ENCODE measurements at places on chromosomes 5 and 9. TPM values are rescaled to one million over a fixed set of nuclear protein-coding genes. Genes with fewer than 3 reads are reported as not detected.

DNA sequence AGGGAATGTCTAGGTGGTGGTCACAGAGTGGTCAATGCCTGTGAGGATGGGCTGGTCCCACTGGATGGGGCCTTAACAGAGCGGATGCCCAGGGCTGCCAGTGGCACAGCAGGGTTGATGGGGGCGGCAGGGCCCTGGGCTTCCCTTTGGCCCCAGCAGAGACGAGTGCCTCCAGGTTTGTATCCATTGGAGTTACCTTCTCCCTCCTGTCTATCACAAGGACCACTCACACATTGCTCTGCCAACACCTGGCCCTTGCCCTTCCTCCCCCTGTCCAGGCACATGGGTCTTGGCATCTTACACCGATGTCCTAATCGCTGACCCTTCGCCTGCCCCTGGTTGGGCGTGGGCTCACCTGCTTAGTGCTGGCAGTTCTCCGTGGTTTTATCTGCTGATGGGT is 26.2 kb upstream of the IRX4 start:
- H3K27ac ChIP-seq = no peak overlapping the region
- no peaks in the 10 kb centered on the region for H3K4me1 ChIP-seq
- no peaks in the 10 kb centered on the region for H3K27me3 ChIP-seq
- DNase-seq = no peak

DNA sequence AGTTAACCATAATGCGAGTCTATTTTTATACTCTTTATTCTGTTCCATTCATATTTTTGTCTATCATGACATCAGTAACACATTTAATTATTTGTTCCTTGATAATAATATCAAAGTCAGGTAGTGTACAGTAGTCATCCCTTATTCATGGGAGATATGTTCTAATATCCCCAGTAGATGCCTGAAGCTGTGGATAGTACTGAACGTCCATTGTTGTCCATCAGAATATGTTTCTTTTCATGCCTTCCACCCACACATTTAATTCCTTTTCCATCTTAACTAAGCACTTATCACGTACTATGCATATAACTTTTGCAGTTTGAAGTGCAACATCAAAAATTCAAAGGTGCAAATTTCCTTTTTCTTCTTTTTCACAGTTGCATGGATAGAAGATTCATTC is 53.6 kb downstream of the FER start:
- H3K36me3 ChIP-seq = no peaks in the 10 kb centered on the region
- H3K4me3 ChIP-seq = no peak overlapping the region
- DNase-seq = no peak
- H3K4me1 ChIP-seq = no peaks in the 10 kb centered on the region
- no peaks in the 10 kb centered on the region for H3K27me3 ChIP-seq

DNA sequence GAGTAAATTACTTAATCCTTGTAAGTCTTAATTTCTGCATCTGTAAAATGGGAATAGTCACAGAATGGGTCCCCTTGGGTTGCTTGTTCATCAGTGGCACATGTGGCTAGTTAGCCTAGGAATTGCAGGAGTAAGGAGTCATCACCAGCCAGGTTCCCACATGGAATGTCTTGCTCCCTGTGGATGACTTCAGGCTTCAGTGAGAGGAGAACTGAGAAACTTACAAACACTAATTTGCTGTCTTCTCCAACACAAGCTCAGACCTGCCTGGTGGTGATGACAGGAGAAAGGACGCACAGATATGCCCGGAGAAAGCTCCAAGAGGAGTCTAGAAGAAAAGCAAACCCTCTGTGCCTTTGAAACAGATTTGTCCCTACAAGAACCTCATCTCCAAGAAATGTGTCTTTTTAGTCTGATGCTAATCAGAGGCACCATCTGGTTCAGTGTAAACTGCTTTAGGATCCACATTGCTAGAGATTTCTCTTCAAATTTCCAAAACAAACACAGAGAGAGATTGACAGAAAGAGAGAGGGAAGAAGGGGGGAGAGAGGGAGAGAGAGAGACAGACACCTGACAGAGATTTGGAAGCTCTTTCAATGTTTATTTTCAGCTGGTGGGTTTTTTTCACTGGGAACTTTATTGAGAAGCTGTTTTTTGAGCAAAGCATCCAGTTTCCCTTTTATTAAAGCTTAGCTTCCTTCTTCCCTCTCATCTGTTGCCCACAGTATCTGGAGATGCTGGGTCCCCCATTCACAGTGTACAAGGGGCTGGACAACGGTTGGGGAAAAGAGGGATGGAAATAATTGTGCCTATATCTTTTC is 128.3 kb downstream of the DOCK2 start:
- DNase-seq = no peak
- no peak overlapping the region for H3K4me3 ChIP-seq
- no peaks in the 10 kb centered on the region for H3K4me1 ChIP-seq
- no peaks in the 10 kb centered on the region for H3K27me3 ChIP-seq

GRCh38 chr5:159837860-159838259 is 78.4 kb upstream of the ADRA1B start:
- H3K27ac ChIP-seq = no peak overlapping the region
- no peak for DNase-seq
- no peaks in the 10 kb centered on the region for H3K4me1 ChIP-seq
- no peak overlapping the region for H3K4me3 ChIP-seq
- no peaks in the 10 kb centered on the region for H3K27me3 ChIP-seq

DNA sequence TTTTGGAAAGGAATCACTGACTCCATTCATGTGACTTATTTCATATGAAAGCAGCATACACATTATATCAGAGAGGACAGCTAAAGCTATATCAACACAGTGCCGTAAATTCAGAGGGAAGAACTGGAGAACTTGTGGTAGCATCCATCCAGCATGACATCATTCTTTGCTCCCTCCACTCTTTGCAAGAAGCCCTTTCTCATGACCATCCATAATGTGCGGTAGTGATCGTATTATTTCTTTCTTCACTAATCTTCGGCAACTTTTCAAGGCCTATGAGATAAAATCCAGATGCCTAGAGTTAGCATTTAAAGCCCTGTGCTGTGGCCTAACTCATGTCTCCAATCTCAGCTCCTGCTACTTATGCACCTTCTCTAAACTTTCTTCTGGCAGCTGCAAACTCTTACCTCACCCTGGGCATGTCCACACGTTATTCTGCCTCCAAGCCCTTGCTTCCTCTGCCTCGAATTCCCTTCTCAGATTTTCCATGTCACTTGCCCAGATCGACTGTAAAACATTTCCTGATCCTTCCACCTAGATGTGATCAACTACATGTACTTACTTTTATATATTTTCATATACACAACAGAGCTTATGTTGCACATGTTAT is 307.3 kb upstream of the SGCD start:
- DNase-seq = no peak
- H3K27me3 ChIP-seq = no peaks in the 10 kb centered on the region
- no peaks in the 10 kb centered on the region for H3K36me3 ChIP-seq
- no peaks in the 10 kb centered on the region for H3K4me1 ChIP-seq

DNA sequence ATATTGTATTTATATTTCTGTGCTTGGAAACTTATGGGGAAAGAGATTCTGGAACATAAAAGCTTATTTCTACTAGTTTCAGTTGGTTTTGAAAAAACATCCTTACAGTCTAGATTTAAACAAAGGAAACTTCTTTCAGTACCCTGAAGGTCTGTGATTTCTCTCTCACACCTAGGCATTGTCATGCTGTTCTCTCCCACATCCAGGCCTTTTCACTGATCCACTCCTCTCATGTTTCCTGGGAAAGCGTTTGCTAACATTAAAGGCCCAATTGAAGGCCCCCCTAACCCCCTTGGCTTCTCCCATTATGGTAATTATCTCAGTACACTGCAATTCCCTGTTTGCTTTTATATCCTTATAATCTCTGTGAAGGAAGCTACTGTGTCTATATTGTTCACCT is 856 bp upstream of the PCDHGA3 start:
- H3K36me3 ChIP-seq = no peaks in the 10 kb centered on the region
- no peaks in the 10 kb centered on the region for H3K27me3 ChIP-seq
- H3K4me1 ChIP-seq = no peaks in the 10 kb centered on the region
- H3K27ac ChIP-seq = no peak overlapping the region
- no peak overlapping the region for H3K4me3 ChIP-seq

GRCh38 chr5:54558362-54558761 is 40.8 kb downstream of the SNX18 start:
- H3K4me1 ChIP-seq = no peaks in the 10 kb centered on the region
- no peaks in the 10 kb centered on the region for H3K27me3 ChIP-seq
- no peaks in the 10 kb centered on the region for H3K36me3 ChIP-seq
- DNase-seq = no peak

- H3K4me3 ChIP-seq = no peak overlapping the region
- no peaks in the 10 kb centered on the region for H3K27me3 ChIP-seq
- H3K27ac ChIP-seq = no peak overlapping the region
- no peaks in the 10 kb centered on the region for H3K36me3 ChIP-seq
- no peaks in the 10 kb centered on the region for H3K4me1 ChIP-seq
- no peak for DNase-seq
Measured at GRCh38 chr5:52685566-52685965, 102.2 kb upstream of the ITGA1 start.

DNA sequence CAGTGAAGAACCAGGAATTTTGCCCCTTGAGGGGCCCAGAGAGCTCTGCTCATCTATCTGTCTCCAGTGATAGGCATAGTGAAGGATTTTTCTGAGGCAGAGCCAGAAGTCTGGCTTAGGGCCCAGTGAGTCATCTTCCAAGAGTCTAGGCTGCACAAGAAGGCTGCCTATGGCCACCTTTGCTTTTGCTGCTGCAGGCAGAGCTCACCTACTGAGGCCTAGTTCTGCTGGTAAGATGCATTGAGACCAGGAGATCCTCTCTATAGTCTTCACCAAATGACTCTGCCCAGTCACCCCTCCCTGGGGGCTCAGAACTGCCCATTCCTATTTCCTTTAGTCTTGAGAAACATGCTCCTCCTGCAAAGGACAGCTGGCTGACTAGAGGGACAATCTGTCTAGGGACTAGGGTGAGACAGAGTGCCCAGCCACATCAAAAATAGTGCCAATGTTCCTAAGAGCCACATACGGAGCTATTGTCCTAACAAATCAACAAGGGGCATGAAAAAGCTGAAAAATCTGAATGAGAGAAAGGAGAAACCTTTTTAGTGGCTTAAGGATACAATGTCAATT is 40.3 kb upstream of the CDKN2AIPNL start:
- no peaks in the 10 kb centered on the region for H3K27me3 ChIP-seq
- DNase-seq = peak; percentile 34
- no peaks in the 10 kb centered on the region for H3K36me3 ChIP-seq
- H3K4me1 ChIP-seq = no peaks in the 10 kb centered on the region
- H3K27ac ChIP-seq = no peak overlapping the region

DNA sequence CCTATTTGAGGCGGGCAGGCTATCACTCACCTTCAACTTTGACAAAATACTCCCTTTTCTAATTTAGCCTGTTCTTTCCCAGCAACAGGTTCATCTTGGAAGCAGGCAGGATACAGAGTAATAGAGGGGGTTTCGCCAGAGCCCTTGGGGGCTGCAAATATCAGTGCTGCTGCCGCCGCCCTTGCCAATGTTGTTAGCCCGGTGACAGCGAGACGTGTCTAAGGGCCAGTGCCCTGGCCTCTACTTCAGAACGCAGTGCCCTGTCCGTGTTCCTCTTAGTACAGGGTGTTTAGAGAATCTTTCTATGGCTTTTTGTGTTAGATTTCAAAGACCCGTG is 703 bp downstream of the FAM120AOS start:
- H3K27me3 ChIP-seq = no peaks in the 10 kb centered on the region
- no peaks in the 10 kb centered on the region for H3K36me3 ChIP-seq
- peak overlapping the region; percentile 91 for H3K27ac ChIP-seq
- peak; percentile 26 for DNase-seq

DNA sequence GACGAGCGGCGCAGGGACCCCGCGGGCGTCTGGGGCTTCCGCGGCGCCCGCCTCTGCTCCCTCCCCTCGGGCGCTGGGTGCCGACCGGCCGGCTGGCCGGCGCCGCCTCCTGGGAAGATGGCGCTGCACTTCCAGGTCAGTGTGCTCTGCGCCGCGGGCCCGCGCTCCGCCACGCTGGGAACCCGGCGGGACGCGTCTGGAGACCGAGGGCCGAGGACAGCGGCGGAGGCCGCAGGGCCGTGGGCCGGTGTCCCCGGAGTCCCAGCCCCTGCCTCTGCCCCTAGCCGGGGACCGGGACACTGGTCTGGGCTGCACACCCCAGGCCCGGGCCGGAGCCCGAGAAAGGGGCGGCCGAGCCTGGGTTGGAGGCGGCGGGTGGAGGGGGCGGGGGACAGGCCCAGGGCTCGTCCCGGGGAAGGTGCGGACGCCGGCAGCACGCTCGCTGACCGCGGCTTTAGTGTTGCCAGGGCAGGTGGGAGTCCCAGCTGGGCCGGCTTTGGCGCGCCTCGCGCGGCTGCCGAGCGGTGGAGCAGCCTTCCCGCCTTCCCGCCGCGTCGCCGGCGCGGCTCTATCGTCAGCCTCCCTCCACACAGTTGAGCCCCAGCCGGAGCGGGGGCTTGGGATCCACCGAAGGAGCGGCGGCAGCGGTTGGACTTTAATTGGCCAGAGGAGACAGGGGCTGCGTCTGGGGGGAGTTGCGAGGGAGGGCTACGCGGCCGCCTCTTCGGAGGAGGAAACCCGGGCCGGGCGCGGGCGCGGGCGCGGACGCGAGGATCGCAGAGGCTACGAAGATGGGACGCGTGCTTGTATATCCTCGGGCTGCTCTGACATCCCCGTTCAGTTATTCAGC is at the start of gene RANBP17:
Gene RANBP17, plus strand, starts transcription at position 102 of the 850 bp plus-strand sequence.
- H3K27me3 ChIP-seq = no peaks in the 10 kb centered on the region
- no peaks in the 10 kb centered on the region for H3K4me1 ChIP-seq
- H3K27ac ChIP-seq = peak within 1 kb of the TSS; percentile 29
- H3K36me3 ChIP-seq = no peaks in the 10 kb centered on the region

DNA sequence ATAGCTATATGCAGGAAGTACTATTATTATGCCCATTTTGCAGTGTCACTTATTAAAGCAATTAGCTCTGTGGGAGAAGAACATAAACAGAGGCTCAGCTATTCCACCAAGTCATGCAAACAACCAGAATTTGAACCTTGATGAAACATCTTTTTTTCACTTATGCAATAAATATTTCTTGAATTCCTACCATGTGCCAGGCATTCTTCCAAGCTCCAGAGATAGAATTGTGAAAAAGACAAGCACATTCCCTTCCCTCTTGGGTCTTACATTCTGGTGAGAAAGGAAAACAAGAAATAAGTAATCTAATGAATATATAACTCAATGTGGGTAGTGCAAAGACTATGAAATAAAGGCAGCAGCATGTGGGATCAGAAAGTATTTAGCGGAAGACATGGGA is 32.1 kb upstream of the ADRB2 start:
- no peak overlapping the region for H3K27ac ChIP-seq
- no peaks in the 10 kb centered on the region for H3K36me3 ChIP-seq
- DNase-seq = no peak
- H3K27me3 ChIP-seq = no peaks in the 10 kb centered on the region
- no peaks in the 10 kb centered on the region for H3K4me1 ChIP-seq
- H3K4me3 ChIP-seq = no peak overlapping the region

DNA sequence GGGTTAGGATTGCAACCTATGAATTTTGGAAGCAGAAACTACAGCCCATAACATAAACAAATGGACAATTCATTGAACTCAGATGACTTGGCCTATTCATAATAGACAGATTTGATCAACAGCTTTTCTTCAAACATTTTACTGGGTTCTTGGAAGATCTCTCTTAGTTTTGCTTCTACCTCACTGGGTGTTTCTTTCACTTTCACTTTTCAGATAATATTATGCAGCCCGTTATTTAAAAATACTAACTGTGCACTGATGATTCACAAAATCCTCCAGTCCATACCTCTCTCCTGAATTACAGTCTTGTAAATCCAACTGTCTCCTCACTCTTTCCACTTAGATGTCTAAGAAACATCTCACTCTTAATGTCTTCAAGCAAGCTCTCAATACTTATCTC is 183.5 kb upstream of the IRX1 start:
- no peak overlapping the region for H3K27ac ChIP-seq
- H3K4me1 ChIP-seq = no peaks in the 10 kb centered on the region
- H3K27me3 ChIP-seq = no peaks in the 10 kb centered on the region
- H3K36me3 ChIP-seq = no peaks in the 10 kb centered on the region
- no peak for DNase-seq

ENHO gene
- 20.9 TPM for total RNA-seq

GRXCR2 gene
- total RNA-seq = not detected

FRMPD1 gene
- 47.6 TPM for total RNA-seq

C9orf50 gene
- not detected for total RNA-seq

SLC24A2 gene
- not detected for total RNA-seq

RABL6 gene
- 124 TPM for total RNA-seq

HK3 gene
- total RNA-seq = 0.50 TPM

Measured in prostate gland (tissue), 2 donors.